Mammary epithelial cell (primary cell): ENCODE measurements at places on chromosomes 6 and 20.
A peak's percentile ranks its signal among the peaks of the same experiment; 100 is the strongest.

GRCh38 chr6:71537717-71538116 lies 249.1 kb downstream of the OGFRL1 start:
- DNase-seq = no peak

- DNase-seq = no peak
These were observed 83.1 kb downstream of the IRF4 start for GRCh38 chr6:474453-475185.

- peak; percentile 18 for DNase-seq
These were observed 41.7 kb upstream of the PIM1 start for GRCh38 chr6:37127961-37128862.

DNA sequence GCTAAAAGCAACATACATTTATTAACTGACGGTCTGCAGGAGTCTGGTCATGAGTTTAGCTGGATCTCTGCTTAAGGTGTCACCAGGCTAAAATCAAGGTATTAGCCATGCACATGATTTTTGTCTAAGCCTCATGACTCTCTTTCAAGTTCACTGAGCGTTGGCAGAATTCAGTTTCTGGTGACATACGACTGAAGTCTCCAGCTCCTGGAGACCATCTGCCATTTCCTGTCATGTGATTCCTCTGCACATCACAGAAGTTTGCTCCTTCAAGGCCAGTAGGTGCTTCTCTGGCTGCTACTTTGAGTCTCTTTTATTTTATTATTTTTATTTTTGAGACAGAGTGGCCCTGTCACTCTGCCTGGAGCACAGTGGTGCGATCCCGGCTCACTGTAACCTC lies 148.4 kb upstream of the EYA4 start:
- no peak for DNase-seq

DNA sequence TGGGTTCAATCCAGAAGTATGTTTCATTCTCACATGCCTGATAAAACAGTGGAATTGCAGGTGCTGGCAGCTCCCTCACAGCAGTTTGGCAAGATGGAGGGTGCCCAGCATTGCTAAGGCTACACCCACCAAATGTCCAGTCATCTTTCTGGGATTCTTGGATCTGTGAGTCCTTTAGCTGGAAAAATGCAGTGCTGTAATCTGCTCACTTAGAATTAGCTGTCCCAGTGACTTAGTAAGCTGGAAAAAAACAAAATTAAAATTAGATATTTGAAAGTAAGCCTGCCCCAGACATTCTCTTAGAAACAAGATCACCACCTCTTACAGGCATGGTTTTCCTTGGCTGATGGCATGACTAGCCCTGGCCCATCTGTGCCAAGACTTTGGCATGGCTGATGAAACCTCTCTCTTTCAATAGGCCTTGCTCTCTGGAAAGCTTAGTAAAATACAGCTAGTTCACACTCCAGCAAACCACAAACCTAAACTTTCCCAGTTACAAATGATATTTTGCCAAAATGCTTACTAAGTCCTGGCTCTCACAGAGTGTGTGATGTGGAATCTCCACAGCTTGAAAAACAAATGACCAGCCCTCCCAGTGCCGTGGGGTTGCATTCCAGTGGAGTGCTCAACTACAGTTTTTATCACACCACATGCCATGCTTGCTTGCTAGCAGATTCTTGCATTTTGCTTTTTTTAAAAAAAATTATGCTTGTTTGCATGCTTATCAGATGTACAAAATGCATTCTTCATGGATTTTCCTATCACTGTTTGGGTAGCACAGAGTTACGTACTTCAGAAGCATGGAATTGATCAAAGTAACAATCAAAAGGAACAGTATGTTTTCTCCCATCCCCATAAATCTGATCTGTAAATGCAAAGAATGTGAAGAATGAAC lies 261.5 kb downstream of the EYA4 start:
- no peak for DNase-seq

DNA sequence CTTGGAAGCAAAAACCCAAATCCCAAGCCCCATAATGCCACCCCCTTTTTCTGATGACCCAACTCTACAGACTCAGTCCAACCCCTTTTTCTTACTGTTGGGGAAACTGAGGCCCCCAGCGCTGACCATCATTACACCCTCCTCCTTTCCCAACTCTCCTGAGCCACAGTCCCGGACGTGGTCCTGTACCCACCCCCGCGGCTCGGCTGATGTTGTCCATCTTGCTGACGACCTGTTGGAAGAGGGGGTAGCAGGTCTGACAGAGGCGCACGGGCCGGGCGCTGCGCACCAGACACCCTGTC lies 533 bp downstream of the OSTM1 start:
- no peak for DNase-seq

DNA sequence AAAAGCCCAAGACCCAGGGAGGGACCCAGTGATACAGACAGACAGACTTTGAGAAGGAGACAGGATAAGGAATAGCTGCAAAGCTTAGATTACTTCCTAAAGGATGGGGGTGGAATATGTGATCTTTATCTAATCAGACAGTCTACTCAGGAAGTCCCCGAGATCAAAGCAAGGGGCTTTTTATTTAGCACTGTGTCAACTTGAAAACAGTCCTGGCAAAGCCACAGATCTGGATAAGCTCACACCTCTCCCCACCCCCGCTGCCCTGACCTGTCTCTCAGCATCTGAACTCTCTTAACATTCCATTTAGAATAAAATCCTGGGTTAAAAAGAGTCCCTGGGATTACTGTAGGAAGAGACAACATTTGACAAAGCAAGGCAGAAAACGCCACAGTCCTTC lies 101.5 kb downstream of the ISM1 start:
- no peak for DNase-seq

DNA sequence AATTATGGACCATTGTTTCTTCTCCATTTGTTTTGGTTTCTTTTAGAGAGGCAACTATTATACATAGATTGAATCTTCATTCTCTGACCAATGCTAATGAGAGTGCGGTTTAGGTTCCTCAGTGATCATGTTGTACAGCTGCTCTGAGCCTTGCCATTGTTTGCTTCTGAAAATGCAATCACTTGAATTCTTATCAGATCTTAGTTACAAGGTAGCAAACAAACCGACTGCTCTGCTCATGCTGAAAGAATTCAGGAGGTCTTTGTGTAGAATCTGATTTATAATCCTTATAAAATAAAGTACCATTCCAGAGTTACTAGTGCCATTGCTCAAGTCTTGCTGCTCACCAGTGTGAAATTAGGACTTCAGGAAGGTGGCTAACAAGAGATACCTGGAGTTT lies 569.1 kb upstream of the ID4 start:
- peak; percentile 29 for DNase-seq

DNA sequence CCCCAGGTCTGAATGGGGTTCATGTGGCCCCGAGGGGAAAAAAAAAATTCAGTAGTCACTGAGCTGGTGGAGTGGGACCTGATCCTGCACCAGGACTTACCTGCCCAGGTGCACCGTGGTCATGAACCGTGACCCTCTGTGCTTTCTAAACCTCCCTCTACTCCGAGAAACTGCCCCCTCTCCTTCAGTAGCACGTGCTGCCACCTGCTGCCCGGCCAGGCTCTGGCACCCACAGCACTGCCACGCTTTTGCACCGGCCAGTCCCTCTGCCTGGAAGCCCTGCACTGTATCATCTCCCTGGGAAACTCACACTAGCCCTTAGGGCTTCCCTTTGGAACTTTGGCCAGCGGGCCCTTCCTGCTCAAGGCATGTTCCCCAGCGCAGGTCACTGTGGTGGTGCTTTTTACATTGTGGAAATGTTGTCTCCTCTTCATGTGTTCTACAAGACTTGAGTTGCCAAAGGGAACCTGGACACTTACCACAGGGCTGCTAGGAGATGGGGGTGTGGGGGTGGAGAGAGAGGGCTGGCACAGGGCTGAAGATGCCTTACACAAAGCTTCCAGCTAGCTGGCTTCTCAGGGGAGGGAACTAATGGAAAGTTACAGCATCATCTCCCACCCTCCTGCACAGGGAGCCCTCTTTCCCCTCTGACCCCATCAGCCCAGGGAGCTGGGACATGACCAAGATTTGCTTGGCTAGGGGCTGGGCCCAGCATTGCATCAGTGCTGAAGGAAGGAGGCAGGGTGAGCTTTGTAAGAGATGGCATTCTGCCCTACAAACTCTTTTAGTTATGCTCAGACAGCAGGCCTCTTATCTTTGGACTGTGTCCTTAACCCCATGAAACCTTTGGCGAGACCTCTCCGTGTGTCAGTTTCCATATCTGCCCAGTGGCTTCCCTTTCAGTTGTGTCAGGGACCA lies 2.5 kb upstream of the PTPRT start:
- DNase-seq = no peak

DNA sequence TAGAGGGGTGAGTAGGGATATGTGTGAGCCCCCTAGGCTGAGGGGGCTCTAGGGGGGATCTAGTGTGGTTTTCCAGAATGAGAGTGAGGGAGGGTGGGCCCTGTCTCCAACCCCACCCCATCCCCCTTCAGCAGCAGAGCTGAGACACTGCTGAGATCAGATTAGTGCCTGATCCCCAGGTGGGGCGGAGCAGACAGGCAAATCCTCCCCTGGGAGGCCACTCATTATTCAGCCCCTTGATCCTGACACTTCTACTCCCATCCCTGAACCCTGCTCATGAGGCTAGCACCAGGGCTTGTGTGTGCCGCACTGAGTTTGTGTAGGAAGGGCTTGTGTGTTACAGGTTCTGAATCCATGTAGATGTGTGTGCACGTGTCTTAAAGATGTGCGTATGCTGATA lies 42.5 kb downstream of the SPDEF start:
- no peak for DNase-seq

GRCh38 chr20:32189123-32189410 lies 18.5 kb downstream of the PLAGL2 start:
- DNase-seq = no peak

- DNase-seq = no peak
These were observed 12.2 kb downstream of the EPHA7 start for GRCh38 chr6:93407186-93407585.
